ENCODE measurements at places on chromosomes 13 and 19.

GRCh38 chr19:41264581-41265394 lies 616 bp downstream of the HNRNPUL1 start:
- DNase-seq: peak; percentile 71

DNA sequence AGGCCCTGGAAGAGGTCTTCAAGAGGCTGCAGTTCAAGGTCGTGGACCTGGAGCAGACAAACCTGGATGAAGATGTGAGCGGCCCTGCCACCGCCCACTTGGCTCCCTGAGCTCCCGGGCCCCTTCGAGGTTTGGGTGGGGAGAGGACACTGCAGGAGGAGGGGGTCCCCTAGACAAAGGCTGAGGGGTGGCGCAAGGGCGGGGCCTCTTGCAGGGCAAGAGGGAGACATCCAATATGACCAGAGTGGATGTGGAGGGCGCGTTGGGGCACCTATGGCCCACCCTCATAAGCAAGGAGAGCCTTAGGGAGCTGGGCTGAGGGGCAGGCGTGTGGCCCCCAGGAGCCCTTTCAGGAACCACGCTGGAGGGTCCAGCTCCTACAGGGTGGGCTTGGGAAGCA lies 20.2 kb downstream of the NKPD1 start:
- DNase-seq: no peak

GRCh38 chr19:17063428-17063827 lies 11.8 kb downstream of the HAUS8 start:
- DNase-seq: no peak

GRCh38 chr13:79723519-79724024 lies 242.6 kb downstream of the NDFIP2 start:
- DNase-seq: no peak

DNA sequence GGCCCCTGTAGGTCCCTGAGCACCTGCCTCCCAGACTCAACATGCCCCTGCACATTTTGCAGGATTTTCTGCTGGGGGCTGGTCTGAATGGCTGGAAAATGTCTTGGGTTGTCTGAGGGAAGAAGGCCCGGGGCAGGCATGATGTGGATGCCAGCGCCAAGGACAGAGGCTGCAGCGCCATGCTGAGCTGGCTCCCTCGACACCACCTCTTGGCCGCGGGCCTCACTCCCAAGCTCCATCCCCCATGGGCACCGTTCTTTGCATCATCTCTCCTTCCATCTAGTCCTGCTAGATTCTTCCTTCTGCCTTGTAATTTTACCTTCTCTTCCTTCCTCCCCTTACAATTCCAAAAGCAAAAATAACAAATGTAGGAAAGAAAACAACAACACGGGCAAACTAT lies 70.6 kb downstream of the ZIC5 start:
- DNase-seq: no peak

GRCh38 chr13:26991508-26992181 lies 180.0 kb downstream of the USP12 start:
- DNase-seq: no peak

DNA sequence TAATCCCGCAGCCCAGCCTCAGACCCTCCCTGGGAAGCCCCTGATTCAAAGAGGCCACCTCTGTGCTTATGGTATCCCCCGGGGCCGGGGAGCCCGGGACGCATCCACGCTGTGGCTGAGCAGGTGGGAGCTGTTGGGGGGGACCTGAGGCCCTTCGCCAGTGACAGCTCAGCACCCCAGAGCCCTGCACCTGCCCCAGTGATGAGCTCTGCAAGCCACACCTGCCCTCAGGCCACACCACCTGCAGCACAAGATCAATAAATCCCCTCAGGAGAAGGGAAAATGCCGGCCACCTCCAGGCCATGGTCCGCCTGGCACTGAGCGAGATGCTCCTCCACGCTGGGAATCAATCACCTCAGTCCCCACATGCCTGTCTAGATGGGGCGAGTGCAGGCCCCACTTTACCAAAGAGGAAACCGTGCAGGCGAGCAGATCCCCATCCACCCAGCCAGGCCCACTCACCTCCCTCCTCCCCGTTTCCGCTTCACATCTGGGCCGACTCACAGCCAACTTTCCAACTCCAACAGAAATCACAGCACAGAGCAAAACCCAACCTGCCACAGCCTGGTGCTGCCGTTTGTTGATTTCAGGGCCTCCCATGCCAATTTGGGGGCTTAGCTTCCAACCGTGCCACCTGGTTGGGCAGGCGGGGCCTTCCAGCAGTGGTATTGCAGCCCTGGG lies 12.8 kb downstream of the MOB3A start:
- no peak for DNase-seq

DNA sequence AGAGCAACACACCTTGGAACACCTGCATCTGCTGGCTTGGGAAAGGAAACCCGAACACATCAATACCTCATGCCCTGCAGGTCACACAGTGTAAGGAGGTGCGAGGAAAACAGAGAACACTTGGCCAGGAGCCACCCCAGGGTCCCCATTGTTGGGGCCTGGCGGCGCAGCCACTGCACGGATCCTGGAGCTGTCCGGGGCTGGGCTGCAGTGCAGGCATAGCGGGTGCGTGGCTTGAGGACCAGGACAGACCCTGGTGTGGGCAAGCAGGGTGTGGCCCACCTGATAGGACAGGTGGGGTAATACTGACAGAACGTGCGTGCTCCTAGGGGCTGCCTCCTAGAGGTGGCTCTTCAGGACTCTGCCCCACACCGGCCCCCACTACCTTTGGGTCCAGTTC lies 16.8 kb upstream of the TMEM160 start:
- DNase-seq: no peak

- no peak for DNase-seq
These were observed 13.6 kb downstream of the ARHGAP45 start for GRCh38 chr19:1080360-1081161.

GRCh38 chr13:49300739-49301589 lies 53.2 kb downstream of the CDADC1 start:
- DNase-seq: peak; percentile 79

- DNase-seq: no peak
These were observed 350.6 kb downstream of the NDFIP2 start for GRCh38 chr13:79831556-79831955.

GRCh38 chr19:16888629-16889365 lies at the start of gene F2RL3:
F2RL3 (plus strand) TSS chr19:16888999; CDS start chr19:16889190, 191 bp downstream.
- DNase-seq: no peak

- DNase-seq: peak; percentile 7
These were observed 1.8 kb downstream of the SLITRK1 start for GRCh38 chr13:83880275-83881139.

DNA sequence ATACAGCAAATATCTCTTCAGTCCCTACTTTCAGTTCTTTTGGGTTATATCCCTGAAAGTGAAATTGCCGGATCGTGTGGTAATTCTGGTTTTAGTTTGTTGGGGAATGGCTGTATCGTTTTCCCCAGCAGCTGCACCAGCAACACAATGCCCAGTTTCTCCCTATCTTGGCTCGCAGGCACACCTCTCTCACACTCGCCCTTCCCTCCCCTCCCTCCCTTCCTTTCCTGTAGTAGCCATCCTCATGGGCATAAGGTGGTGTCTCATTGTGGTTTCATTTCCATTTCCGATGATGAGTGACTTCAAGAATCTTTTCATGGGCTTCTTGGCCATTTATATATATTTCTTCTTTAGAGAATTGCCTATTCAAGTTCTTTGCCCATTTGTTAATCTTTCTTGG lies 8.6 kb upstream of the GPR18 start:
- DNase-seq: no peak
